ENCODE measurements at places on chromosomes 2 and 18. TPM values are rescaled to one million over a fixed set of nuclear protein-coding genes. Genes with fewer than 3 reads are reported as not detected.

- H3K36me3 ChIP-seq: no peaks in the 10 kb centered on the region
- H3K27ac ChIP-seq: no peak overlapping the region
- H3K27me3 ChIP-seq: no peaks in the 10 kb centered on the region
- no peaks in the 10 kb centered on the region for H3K4me1 ChIP-seq
- H3K4me3 ChIP-seq: no peak overlapping the region
Measured at GRCh38 chr2:142710336-142710735, 167.1 kb upstream of the KYNU start.

GRCh38 chr2:124542932-124543640, 518.0 kb downstream of the CNTNAP5 start:
- no peaks in the 10 kb centered on the region for H3K4me1 ChIP-seq
- no peak for DNase-seq
- no peak overlapping the region for H3K27ac ChIP-seq
- no peaks in the 10 kb centered on the region for H3K27me3 ChIP-seq

GRCh38 chr2:14633461-14634181, 1.1 kb downstream of the LRATD1 start:
- no peaks in the 10 kb centered on the region for H3K36me3 ChIP-seq
- H3K4me1 ChIP-seq: no peaks in the 10 kb centered on the region
- H3K27ac ChIP-seq: no peak overlapping the region
- H3K27me3 ChIP-seq: no peaks in the 10 kb centered on the region
- H3K4me3 ChIP-seq: no peak overlapping the region

DNA sequence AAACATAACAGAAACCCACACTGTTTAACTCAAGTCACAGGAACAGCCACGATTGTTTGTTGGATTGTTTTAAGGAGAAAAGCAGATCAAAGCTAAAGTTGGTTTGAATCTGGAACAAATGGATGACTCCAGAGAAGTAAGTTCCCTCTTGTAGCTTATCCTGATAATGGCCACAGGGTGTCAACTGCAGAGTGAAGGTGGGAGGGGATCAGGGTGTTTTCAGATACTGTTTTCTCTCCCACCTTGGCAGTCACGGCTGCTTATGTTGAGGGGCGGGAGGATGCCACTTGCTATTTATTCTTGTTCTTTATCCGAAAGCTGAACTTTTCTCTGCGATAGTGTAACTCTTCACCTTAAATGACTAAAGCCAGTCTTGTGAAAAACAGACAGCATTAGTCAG, 36.5 kb upstream of the INPP4A start:
- no peak for DNase-seq
- H3K27ac ChIP-seq: no peak overlapping the region
- no peaks in the 10 kb centered on the region for H3K36me3 ChIP-seq
- no peaks in the 10 kb centered on the region for H3K4me1 ChIP-seq

DNA sequence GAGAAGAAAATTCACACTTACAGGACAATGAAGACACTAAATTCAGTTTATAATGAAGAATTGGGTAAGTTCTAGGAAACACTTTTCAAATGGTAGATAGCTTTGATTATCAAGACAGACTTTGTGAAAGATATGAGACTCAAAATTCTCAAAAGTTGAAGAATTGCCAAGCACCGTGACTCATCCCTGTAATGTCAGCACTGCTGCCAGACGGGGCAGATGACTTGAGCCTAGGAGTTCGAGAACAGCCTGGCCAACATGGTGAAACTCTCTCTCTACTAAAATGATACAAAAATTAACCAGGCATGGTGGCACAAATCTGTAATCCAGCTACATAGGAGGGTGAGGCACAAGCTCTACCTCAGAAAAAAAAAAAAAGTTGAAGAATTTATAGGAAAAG, 1820.1 kb upstream of the LRRTM1 start:
- no peak overlapping the region for H3K4me3 ChIP-seq
- H3K27me3 ChIP-seq: no peaks in the 10 kb centered on the region
- no peak for DNase-seq
- no peaks in the 10 kb centered on the region for H3K36me3 ChIP-seq
- H3K27ac ChIP-seq: no peak overlapping the region

DNA sequence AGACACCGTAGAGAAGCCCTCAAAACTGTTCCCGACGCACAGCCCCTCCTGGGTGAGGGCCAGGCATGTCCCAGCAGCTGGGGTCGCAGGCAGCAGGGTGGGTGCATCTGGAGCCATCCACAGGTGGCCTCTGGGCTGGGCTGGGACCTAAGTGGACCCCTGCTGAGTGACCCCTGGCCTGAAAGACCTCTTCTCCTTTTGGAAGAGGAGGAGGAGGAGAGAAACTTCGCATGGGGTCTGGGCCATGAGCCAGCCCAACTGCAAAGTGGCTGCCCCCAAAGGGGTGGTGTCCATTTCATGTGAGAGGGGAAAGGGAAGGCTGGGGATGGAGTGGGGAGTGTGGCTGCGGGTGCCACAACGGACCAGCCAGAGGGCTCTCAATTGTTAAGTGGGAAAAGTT, 25.1 kb downstream of the ANO7 start:
- no peaks in the 10 kb centered on the region for H3K36me3 ChIP-seq
- no peaks in the 10 kb centered on the region for H3K27me3 ChIP-seq
- no peaks in the 10 kb centered on the region for H3K4me1 ChIP-seq
- no peak for DNase-seq
- no peak overlapping the region for H3K4me3 ChIP-seq

- no peak for DNase-seq
- no peak overlapping the region for H3K27ac ChIP-seq
- no peaks in the 10 kb centered on the region for H3K36me3 ChIP-seq
- H3K4me1 ChIP-seq: no peaks in the 10 kb centered on the region
Measured at GRCh38 chr18:80161781-80162417, 52.8 kb downstream of the ADNP2 start.

The ALK gene
- not detected for total RNA-seq

The MATN3 gene
- total RNA-seq: not detected

The FANCL gene
- 1.9 TPM for total RNA-seq

The LYG2 gene
- total RNA-seq: not detected

The SLC35F6 gene
- total RNA-seq: 21.0 TPM
